Adrenal gland (tissue), 19 donors: ENCODE measurements at places on chromosomes 1 and 21. TPM values are rescaled to one million over a fixed set of nuclear protein-coding genes. Genes with fewer than 3 reads are reported as not detected.

Gene CD84
- total RNA-seq = 15.0 TPM

Gene CCDC185
- not detected for total RNA-seq

Gene TFF1
- not detected for total RNA-seq

Gene SPRR1B
- not detected for total RNA-seq

DNA sequence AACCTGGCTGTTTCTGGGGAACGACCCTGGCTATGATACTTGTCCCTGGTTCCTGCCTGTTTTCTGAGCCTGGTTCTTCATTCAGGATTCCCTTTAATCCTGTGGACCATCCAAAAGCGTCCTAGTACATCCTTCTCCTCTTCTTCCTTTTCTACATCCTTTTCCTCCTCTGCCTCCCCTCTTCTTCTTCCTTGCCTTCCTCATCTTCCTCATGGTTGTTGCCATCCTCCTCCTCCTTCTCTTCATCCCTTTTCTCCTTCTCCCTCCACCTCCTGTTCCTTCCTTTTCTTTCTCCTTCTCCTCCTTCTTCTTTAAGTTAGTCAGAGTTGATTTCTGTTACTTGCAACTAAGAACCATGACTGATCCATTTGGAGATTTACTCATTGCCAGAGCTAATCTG, 197.8 kb downstream of the FOXD2 start:
- H3K27ac ChIP-seq = no peak overlapping the region
- H3K4me1 ChIP-seq = no peaks in the 10 kb centered on the region
- no peaks in the 10 kb centered on the region for H3K36me3 ChIP-seq
- no peaks in the 10 kb centered on the region for H3K27me3 ChIP-seq
- DNase-seq = no peak

- H3K36me3 ChIP-seq = no peaks in the 10 kb centered on the region
- H3K4me1 ChIP-seq = peaks cover 40% of the 10 kb centered on the region
- peak overlapping the region; percentile 77 for H3K27ac ChIP-seq
- H3K27me3 ChIP-seq = no peaks in the 10 kb centered on the region
- H3K4me3 ChIP-seq = peak overlapping the region; percentile 77
Observed at GRCh38 chr21:32770871-32771523, 558 bp downstream of the PAXBP1 start.

DNA sequence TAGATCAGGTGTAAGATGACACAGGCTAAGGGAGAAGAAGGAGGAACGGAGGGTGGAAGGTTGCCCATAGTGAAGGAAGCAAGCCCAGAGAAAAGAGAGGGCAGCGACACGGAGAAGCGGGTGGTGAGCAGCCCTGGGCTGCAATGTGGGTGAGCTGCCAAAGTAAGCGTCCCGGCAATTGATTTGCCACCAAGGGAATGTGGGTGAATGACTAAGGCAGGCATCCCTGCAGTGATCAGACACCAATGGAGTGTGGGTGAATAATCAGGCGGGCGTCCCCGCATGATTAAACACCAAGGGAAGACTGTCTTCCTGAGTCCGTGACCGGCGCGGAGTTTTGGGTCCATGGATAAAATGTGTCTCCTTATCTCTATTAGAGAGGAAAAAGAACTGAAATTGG, 79.6 kb downstream of the UCHL5 start:
- no peak overlapping the region for H3K4me3 ChIP-seq
- no peak overlapping the region for H3K27ac ChIP-seq
- H3K4me1 ChIP-seq = no peaks in the 10 kb centered on the region
- DNase-seq = no peak
- no peaks in the 10 kb centered on the region for H3K27me3 ChIP-seq

GRCh38 chr1:204338360-204338759, 21.4 kb downstream of the PLEKHA6 start:
- no peaks in the 10 kb centered on the region for H3K27me3 ChIP-seq
- no peaks in the 10 kb centered on the region for H3K36me3 ChIP-seq
- no peaks in the 10 kb centered on the region for H3K4me1 ChIP-seq
- no peak for DNase-seq
- no peak overlapping the region for H3K27ac ChIP-seq

GRCh38 chr1:30908696-30909364, at the start of gene SDC3:
Gene SDC3 (minus strand): TSS chr1:30908758. CDS start chr1:30908586, 172 bp downstream.
- peak; percentile 52 for DNase-seq
- H3K27me3 ChIP-seq = no peaks in the 10 kb centered on the region
- H3K4me3 ChIP-seq = peak within 1 kb of the TSS; percentile 81
- peak within 1 kb of the TSS; percentile 94 for H3K27ac ChIP-seq
- H3K36me3 ChIP-seq = no peaks in the 10 kb centered on the region

- H3K4me1 ChIP-seq = peaks cover 10% of the 10 kb centered on the region
- H3K27me3 ChIP-seq = no peaks in the 10 kb centered on the region
- no peaks in the 10 kb centered on the region for H3K36me3 ChIP-seq
- peak; percentile 37 for DNase-seq
Observed at GRCh38 chr1:230120921-230121381, 53.9 kb downstream of the GALNT2 start.

DNA sequence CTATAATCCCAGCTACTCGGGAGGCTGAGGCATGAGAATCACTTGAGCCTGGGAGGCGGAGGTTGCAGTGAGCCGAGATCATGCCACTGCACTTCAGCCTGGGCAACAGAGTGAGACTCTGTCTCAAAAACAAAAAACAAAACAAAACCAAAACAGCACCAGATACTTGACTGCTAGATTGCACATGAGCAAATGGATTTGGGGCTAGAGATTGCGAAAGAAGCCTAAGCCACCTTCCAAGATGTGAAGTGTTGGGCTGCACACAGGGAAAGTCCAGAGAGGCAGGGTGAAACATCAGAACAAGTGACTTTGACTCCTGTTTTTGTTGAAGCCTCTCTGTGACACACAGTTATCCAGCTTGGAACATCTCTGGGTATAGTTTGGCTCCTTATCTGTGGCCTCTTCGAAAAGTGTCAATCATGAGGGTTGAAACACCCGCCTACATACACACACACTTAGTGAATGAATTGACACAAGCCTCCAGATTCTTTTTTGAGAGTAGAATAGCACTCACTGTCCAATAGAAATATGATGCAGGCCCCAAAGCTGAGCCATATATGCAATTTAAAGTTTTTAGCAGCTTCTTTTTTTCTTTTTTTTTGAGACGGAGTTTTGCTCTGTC, 34.2 kb upstream of the GPR137B start:
- H3K27ac ChIP-seq = no peak overlapping the region
- no peaks in the 10 kb centered on the region for H3K4me1 ChIP-seq
- H3K27me3 ChIP-seq = peaks cover 12% of the 10 kb centered on the region
- H3K4me3 ChIP-seq = no peak overlapping the region
- no peaks in the 10 kb centered on the region for H3K36me3 ChIP-seq

DNA sequence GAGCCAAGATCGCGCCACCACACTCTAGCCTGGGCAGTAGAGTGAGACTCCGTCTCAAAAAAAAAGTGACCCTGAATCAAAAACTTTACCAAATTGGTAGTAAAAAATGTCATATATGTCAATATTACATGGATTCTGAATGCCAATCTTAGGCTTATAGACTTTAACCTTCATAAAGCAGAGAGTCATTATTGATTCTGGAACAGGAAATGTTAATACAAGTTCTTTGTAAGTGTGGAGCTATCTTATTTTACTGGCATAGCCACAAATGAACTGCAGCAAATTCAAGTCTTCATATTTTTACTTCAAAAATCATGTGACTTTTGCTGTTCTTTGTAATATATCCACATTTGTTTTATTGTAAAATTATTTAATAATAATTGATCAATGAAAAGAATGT, 41.3 kb downstream of the PPP2R5A start:
- no peaks in the 10 kb centered on the region for H3K36me3 ChIP-seq
- no peaks in the 10 kb centered on the region for H3K27me3 ChIP-seq
- no peak overlapping the region for H3K27ac ChIP-seq
- H3K4me1 ChIP-seq = no peaks in the 10 kb centered on the region
